ENCODE measurements at places on chromosomes 3 and 15.

DNA sequence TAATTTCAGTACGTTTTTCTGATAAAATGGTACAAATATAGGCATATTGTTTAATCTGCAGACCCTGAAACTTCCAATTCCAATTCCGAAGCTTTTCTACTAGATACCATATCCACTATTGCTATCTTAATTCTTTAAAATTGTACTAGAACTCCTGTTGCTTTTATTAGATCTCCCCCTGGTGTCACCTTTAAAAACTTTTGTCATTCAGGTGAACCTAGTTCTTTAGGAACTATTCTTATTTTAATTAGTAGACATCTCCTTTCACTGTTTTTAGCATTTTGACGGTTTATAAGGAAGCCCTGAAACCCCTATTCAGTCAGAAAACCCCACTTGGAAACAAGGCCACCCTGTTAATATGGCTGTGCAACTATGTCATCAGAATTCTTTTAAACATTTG lies 22.3 kb downstream of the C2CD4B start:
- DNase-seq: no peak

DNA sequence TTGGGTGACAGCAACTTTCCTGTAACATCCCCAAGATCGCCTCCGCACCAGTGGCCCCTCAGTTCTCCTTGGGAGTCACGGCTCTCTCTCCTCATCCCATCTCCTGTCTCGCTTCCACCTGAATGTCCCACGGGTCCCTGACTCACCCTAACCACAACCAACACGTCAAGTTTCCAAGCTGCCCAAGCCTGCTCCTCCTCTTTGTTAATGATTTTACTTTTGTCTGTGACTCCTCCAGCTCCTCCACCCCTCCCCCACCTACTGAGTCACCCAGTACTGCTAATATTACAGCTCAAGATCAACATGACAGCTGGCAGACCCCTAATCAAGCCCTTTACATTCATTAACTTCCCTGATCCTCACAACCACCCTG lies 39.3 kb downstream of the BDH1 start:
- DNase-seq: no peak

DNA sequence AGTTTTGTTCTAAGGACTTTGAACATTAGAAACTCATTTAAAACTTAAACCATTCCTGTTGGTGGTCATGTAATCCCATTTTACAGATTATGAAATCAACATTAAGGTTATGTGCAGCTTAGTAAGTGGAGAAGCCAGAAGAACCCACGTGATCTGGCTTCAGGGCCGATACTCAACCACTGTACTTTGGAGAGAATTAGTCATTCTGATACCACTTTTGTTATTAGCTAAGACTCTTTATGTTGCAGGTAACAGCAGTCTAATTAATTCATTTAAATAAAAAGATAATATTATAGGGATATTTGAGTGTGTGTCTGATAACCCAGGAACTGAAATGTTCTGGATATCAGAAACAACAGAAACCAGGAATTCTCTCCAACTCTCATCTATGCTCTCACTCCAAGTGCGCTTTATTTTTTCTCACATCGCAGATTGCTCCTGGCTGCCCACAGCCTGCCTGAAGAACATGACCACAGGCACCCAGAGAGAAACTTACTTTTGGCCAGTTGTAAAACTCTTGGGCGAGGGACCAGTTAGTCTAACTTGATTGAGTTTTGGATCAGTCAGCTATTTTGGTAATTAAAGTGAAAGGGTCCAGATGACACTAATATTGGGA lies 25.2 kb downstream of the UBE2E1 start:
- no peak for DNase-seq

DNA sequence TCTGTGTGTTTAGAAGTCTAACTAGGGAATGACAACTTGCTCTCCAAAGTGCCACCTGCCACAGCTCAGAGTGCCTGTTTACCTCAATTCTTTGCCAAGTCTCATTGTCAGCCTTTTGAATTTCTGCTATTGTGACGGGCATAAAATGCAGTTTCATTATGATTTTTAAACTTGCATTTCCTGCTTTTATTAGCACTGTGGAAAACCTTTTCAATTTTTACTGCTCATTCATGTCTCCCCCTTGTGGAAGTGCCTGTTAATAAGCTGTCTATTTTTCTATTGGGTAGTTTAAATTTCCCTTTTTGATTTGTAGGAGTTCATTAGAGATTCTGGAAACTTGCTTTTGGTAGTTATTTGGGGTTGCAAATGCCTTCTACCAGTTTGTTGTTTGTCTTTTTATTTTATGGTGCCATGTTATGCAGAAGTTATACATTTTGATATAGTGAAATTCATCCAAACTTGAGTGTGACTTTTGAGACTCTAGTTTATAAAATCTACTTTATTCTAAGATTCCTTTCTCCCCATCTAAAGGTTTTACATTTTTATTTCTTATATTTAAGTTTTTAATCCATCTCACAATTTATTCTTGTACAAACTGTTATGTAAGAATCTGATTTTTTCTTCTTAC lies 53.9 kb upstream of the FRMD4B start:
- no peak for DNase-seq

DNA sequence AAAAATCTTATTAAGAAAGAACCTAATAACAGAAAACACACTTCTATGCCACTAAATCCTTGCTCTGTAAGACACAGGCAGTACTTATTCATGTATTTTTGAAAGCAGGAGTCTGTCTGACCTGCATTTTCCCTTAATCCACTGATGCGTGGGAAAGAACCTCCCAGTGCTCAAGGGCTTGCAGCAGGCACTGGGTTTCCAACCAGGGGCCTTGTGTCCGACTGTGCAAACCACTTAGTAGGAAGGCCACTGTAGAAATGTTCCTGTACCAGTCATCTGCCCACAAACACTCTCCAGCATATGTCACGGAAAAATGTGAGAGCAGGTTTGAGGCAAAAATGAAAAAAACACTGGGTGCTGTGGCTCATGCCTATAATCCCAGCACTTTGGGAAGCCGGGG lies 12.4 kb downstream of the CXCR6 start:
- no peak for DNase-seq

- peak; percentile 78 for DNase-seq
Measured at GRCh38 chr15:75452865-75453702, 1.6 kb upstream of the SIN3A start.

DNA sequence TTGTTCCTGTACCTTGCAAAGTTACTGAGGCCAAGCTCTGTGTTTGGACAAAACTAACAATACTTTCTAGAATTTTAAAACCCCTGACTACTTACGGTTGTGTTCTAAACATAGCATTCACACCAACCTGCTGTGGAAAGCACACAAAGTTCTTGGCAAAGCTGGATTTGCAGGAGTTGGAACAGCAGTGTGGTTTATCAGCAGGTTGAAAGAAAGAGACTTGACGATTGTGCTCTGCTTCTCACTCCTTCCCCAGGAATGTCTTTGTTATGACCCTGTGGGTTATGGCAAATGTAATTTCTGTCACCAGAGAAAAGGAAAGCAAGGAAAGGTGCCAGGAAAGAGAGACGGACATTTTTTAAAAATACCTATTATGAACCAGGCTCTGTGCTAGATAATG lies 165.5 kb upstream of the TGFBR2 start:
- no peak for DNase-seq

DNA sequence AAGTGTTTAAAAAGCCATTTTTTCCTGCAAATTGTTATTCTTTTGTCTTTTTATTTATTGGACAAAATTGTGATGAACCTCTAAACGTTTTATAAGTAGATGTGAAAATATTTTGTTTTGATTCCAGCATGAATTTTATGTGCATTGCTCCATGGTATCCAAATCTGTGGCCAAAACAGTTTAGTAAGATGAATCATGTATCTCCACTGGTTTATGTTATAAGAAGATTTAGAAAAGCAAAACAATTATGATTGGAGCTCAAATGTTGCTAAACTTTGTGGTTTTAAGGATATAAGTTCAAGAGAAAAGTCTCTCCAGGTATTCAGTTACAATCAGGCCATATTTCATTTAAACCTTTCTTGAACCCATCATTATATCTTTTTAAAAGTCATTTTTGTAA lies 80.9 kb downstream of the NECTIN3 start:
- DNase-seq: no peak

DNA sequence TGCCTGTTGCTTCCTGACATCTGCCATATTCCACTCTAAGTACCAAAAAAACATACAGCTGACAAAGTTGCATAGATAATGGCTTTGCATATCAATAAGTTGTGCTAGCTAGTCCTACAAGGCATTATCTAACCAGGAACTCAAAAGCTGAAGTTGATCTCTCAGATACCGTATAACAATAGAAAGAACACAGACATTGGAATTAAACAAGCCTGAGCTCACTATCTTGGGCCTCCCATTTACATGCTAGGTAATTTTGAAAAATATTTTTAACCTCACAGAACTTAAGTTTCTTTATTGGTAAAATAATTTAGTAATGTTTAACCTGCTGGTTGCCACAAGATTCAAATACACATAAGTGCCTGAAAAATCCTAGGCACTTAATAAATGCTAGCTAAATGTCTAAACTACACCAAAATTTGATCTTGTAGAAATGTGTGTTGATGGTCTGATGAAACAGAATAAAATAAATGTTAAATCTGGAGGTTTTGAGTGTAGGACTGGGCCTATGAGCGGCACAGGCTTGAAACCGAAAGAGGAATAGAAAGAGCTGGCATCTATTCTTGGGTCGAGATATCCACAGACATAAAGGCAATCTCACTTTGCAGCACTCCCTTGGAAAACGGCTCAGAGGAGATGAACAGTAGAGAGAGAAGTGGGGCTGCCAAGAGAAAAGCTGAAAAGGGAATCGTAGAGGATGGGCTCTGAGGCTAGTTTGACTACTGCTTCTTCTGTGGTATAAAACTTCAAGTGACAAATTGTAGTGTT lies 29.9 kb upstream of the TTC14 start:
- DNase-seq: no peak

- DNase-seq: no peak
Measured at GRCh38 chr3:126656371-126657134, 1.6 kb upstream of the TXNRD3 start.

- no peak for DNase-seq
Measured at GRCh38 chr3:71695000-71695482, 30.2 kb downstream of the EIF4E3 start.

DNA sequence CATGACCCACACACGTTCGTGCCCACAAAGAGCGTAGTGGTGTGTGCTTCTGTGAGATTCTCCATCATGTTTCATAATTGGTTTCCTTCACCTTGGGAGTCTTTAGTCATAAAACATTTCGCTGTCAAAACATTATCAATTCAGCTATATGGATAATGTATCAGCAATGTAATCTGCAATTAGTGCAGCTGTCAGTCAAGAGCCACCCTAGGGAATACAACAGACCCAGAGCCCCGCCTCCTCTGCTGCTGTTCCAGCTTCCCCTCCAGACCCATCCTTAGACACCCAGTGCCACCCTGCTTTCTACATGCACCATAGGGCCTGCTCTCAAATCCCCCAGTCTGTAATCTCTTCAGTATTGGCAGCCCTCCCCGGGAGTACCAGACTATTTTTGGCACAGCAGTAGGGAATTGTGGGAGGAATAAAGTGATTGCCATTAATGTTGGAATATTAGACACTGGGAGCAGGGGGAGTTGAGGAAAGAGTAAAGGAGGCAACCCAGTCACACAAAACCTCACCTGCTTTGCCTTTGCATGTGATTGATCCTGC lies 31.5 kb upstream of the C3orf80 start:
- DNase-seq: no peak

- no peak for DNase-seq
Measured at GRCh38 chr3:177211503-177212277, 14.4 kb upstream of the TBL1XR1 start.

DNA sequence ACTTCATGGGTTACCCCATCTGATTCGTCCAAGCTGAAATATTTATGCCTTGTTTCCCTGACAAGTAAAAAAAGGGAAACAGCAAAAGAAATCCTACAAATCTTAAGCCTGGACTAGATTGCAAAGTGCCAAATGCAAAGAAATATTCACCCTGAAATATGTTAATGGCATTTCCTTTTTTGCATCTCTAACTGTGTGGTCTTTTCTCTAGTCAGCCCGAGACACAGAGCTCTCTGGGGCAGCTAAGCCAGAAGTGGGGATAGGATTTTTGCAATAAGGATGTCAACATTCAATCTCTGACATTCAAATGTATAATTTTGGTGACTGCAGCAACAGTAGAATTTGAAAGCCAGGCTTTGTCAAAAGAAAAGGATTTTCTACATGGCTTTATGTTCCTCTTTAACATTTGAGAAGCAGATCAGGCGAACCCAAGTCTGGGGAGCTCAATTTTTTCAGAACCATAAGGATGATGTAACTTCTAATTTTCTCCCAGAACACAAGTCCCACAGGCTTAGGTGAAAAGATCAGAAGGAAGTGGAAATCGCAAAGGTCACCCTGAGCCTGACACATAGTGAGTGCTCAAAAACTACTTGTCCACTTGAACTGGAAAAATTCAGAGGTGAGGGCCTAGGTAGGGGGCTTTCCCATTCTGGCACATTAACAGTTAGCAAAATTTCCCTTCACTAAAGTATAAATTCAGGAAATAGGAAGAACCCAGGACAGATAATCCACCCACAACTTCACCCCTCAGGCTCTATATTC lies 28.2 kb upstream of the KCNMB3 start:
- DNase-seq: no peak

- no peak for DNase-seq
Measured at GRCh38 chr3:189320511-189320910, 148.7 kb downstream of the TPRG1 start.

- no peak for DNase-seq
Measured at GRCh38 chr15:92901072-92901761, 1.1 kb downstream of the CHD2 start.

DNA sequence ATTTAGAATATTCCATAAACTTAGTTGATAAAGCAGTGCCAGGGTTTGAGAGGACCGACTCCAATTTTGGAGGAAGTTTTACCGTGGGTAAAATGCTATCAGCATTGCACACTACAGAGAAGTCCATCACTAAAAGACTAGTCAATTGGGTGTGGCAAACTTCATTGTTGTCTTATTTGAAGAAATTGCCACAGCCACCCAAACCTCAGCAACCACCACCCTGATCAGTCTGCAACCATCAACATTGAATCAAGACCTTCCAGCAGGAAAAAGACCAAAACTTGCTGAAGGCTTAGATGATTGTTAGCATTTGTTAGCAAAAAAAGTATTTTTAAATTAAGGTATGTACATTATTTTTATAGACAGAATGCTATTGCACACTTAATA lies 60.5 kb downstream of the KLF13 start:
- no peak for DNase-seq

DNA sequence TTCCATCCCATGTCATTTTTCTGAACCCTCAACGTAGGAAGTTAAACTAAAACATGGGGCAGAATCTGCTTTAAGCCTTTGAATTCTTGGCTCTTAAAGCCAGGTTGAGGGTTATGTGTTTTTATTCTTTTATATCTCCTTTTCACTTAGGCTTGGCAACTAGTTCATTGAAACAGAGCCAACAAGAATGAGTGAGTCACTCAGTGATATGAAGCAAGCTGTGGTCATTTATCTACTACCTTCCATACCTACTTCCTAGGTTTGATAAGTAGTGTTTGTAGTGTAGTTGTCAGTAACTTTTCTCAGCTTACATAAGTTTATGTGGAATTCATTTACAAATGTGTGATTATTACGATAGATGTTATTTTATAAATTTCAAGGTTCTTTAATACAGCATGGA lies 67.4 kb downstream of the SNRPN start:
- DNase-seq: no peak

- peak; percentile 53 for DNase-seq
Measured at GRCh38 chr3:173584093-173584837, 186.7 kb downstream of the NLGN1 start.

GRCh38 chr3:158140396-158140795 lies 30.5 kb downstream of the RSRC1 start:
- no peak for DNase-seq

GRCh38 chr3:59540241-59540640 lies 490.4 kb upstream of the CFAP20DC start:
- no peak for DNase-seq
